ENCODE measurements at places on chromosomes 7 and 10.
A peak's percentile ranks its signal among the peaks of the same experiment; 100 is the strongest.

DNA sequence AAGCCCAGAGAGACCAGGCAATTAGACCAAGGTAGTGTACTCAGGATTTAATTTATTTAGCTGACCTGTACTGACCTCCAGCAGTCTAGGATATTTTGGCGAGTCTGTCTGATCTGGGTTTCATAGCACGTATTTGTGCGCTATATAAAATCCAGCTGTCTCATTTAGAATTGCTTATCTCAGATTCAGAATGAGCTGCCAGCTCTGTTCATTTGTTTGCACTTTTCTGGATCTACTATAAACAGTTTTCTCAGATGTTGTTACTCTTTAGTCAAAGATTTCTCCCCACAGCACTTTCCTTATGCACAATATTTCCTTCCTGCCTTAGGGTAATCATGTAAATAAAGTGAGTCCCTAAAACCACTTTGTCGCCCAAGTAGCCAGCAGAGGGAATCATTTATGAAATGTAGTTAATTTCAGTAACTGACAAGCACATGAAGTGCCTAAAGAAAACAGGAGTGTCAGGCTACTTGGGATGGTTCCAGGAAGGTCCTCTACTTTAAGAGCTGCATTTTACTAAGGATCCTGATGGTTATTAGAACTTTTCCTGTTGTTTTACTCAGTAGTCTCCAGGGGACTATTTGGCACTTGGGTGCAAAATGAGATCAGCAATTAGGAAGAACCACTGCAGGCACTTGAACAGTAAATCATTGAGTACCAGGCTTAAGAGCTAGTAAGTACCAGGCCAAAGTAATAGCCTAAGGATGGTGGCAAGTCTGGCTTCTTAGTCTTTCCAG is 226.4 kb downstream of the TWIST1 start:
- no peak for DNase-seq

- DNase-seq = no peak
Measured at GRCh38 chr7:432933-433332, 86.7 kb downstream of the PDGFA start.

DNA sequence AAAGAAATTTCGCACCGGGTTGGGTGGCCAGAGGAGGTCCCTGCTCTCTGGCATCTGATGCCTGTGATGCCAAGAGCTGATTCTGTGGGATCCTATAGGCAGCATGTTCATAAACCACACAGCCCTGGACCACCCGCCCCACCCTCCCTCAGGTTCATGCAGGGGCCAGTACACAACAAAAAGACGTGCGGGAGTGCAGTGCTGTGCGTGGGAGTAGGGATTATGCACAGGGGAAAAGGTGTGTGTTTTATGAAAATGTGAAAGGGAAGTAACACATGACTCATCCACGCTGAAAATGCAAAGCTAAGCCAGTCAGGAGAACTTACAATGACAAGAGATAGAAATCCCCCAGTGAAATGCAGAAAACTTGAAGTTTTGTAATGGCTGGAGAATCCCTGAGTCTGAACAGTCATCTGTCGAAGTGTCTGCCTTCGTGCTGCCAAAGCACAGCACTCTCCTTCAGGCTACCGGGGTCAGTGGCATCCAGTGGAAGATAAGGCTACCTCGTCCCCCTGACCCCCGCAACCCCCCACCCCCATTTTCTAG is 1.1 kb downstream of the KIAA1217 start:
- no peak for DNase-seq

GRCh38 chr7:95250571-95250970 is 73.8 kb downstream of the PON1 start:
- DNase-seq = no peak

DNA sequence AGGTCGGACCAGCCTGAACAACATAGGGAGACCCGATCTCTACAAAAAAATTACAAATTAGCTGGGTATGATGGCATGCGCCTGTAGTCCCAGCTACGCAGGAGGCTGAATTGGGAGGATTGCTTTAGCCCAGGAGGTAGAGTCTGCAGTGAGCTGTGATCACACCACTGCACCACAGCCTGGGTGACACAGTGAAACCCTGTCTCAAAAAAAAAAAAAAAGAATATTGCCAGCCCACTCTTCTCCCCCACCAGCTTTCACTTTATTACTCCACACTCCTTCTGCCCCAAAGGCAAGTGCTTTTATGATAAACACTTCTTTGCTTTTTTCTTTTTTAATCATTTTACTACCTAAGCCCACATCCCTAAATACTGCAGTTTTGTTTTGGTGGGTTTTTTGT is 14.8 kb downstream of the RAB19 start:
- DNase-seq = no peak

GRCh38 chr7:909358-910329 is 33.3 kb downstream of the GET4 start:
- peak; percentile 46 for DNase-seq

DNA sequence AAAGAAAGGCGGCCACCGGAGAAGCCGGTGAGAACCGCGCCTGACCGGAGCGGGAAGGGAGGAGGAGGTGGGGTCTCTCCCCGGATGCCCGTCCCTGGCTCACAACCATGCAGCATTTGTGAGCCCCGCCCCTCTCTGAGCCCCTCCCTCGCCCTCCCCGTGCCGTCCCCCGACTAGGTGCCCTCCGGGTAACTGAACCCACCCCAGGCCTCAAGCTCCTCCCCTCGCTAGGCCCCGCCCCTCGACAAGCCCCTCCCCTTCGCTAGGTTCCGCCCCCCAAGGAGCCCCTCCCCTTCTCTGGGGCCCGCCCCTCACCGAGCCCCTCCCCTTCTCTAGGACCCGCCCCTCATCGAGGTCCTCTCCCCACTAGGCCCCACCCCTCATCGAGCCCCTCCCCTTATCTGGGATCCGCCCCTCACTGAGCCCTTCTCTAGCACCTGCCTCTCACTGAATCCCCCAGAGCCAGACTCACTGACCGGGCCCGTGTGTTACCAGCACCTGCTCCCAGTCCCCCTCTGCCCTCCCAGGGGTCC is 42.2 kb upstream of the HSPB1 start:
- DNase-seq = peak; percentile 76

- no peak for DNase-seq
Measured at GRCh38 chr10:52959810-52960209, 187.2 kb upstream of the MBL2 start.

DNA sequence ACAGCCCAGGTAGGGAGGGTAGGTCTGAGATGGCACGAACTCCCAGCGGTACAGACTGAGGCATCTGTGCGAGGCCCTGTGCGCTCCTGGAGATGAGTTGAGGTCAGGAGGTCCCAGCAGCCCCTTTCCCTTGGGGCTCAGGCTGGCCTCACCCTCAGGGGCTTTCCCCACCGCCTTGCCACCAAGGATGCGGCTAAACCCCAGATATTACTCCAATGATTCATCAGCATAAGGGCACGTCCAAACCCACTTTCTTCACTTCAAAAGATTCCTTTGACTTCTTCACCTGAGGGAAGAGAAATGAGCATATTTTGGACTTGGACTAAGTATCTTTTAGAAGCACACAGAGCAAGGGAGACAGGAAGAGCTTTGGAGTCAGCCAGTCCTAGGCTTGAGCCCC is 20.3 kb downstream of the UROS start:
- DNase-seq = no peak

GRCh38 chr7:37230221-37230620 is 218.4 kb downstream of the ELMO1 start:
- no peak for DNase-seq

- no peak for DNase-seq
Measured at GRCh38 chr7:34190299-34190698, 285.0 kb downstream of the BMPER start.

GRCh38 chr7:40674316-40674715 is 539.5 kb downstream of the SUGCT start:
- DNase-seq = no peak

- no peak for DNase-seq
Measured at GRCh38 chr10:3700531-3701076, 84.4 kb downstream of the KLF6 start.

- no peak for DNase-seq
Measured at GRCh38 chr7:153912211-153912610, 140.0 kb upstream of the DPP6 start.

DNA sequence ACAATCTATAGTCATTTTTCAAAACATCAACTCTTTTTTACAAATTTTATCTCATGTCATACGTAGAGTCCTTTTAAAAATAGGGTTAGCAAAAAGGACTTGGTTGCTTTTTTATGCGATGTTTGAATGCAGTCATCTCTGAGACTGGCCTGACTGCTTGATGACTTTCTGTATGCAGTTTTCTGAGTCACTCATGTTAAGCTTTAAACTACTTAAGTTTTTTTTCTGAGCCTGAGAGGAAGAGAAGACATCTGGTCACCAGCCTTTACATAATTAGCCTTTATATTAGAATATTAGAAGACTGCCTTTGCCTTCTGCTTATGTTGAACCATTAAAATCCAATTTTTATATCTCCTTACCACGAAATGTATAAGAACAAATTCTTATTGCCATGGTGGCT is 834.4 kb upstream of the MBL2 start:
- DNase-seq = no peak

DNA sequence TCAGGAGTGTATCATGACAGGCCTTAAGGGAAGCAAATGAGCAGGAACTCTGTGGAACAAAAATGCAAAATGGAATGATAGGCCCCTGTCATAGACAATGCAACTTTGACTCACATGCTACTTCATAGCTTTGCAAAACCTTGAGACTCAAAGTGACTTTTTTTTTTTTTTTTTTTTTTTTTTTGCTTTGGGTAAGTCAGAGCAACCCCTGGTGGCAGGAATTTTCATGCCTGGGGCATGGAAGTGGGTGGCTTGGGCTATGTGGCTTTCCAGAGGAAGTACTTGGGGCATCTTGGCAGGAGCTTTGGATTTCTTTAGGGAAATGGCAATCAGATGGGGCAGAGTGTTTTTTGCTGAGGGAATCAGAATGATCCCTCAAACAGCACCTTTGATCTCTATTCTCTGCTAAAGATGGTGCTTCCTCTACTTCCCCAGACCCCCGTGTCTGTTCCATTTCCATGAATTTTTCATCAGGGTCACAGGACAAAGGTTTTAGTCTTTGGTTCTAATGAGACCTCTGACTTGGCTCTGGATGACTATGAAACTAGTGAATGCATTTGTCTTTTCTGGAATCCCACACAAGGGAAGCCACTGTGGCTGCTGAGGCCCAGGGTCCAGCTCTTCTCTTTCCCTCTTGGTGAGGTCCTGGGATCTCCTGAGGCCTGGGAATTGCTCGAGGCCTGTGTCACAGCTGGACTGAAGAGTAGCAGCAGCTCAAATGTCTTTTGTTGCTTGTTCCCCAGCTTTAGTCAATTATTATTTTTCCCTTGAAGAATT is 62.8 kb downstream of the TACC2 start:
- DNase-seq = no peak

- DNase-seq = no peak
Measured at GRCh38 chr10:43698156-43698555, 49.5 kb upstream of the ZNF32 start.

DNA sequence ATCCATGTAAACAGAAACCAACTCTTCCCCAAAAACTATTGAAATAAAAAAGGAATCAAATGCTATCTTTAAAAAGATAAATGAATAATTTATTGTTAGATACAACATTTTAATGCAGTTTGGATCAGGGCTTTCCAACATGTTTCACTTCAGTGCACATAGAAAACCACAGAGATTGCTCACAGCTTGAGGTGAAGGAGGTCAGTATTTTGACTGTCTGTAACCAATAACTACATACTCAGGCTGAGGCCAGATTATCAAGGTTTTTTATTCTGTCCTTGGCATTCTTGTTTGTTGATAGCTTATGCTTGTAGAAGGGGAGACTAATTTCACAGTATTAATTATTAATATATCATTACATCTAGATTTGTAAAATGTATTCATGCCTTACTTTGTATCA is 195.5 kb downstream of the PRKG1 start:
- DNase-seq = no peak

GRCh38 chr10:44917848-44918247 is 6.7 kb downstream of the TMEM72 start:
- no peak for DNase-seq

DNA sequence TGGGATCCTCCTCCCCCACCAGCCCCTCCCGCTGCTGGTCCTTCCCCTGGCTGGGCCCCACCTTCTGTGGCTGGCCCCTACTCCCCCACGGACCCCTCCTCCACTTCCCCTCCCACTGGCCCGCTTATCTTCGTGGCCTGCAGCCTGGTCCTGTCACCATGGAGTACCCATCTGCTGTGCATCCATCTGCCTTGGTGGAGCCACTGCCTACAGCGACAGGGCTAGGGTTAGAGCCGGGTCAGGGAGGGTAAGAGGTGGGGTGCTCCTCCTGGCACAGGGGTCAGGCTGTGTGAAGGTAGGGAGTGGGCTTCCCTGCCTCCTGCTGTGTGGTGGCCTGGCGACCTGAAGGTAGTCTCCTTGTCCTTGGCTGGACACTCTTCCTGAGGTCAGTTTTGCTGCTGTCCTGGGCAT is 5.2 kb downstream of the ADCY1 start:
- DNase-seq = no peak

DNA sequence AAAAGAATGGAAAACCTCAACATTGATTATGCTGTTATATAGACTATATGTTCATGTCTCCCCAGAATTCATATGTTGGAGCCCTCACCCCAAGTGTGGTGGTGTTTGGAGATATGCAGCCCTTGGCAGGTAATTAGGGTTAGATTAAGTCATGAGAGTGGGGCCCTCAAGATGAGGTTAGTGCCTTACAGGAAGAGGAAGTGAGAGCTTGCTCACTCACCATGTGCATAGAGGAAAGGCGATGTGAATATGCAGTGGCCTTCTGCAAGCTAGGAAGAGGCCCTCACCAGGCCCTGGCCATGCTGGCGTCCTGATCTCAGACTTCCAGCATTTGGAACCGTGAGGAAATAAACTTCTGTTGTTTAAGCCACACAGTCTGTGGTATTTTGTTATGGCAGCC is 14.8 kb downstream of the ZNF33A start:
- no peak for DNase-seq

DNA sequence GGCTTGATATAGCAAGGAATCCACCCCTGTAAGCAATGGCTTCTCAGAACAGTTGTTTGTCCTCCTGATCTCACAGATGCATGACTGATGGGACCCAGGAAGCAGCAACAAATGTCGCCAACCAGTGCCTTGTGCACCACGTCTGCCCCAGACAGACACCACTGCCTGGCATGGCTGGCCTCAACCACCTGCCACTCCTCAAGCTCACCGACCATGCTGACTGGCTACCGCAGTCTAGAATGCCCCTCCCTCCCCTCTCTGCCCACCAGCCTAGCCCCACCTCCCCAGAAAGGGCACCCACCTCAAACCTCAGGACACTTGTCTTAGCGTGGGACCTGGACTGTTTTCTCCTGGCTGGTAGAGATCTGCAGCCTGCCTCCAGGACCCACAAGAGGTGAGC is 24.0 kb downstream of the LRRC20 start:
- DNase-seq = no peak

DNA sequence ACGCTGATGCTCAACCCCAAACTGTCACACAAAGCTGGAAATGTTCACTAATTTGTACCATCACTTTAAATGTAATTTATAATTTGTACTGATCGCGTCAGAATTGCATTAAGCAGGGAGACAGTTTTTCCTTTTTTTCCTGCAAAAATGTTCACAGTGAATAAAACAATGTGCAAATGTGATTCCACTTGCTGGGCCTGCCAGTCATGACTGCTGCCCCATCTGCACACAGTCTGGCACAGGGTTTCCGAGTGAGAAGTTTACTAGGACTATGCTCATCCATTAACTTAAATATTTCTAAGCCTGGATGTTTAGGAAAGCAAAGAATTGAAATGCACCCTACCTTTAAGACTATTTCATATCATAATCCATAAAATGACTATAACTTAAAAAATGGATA is 99.6 kb downstream of the SORBS1 start:
- DNase-seq = no peak

- no peak for DNase-seq
Measured at GRCh38 chr7:51286401-51286800, 30.2 kb downstream of the COBL start.

- no peak for DNase-seq
Measured at GRCh38 chr7:105636982-105637381, 55.7 kb upstream of the EFCAB10 start.

All from erythroblast (primary cell).